T-cell (primary cell): ENCODE measurements at places on chromosomes 6 and 20. TPM values are rescaled to one million over a fixed set of nuclear protein-coding genes. Genes with fewer than 3 reads are reported as not detected.

- DNase-seq, result peak; percentile 41
Measured at GRCh38 chr6:41940759-41941279, 789 bp downstream of the CCND3 start.

The PLEKHG1 gene
- total RNA-seq, result 4.6 TPM

DNA sequence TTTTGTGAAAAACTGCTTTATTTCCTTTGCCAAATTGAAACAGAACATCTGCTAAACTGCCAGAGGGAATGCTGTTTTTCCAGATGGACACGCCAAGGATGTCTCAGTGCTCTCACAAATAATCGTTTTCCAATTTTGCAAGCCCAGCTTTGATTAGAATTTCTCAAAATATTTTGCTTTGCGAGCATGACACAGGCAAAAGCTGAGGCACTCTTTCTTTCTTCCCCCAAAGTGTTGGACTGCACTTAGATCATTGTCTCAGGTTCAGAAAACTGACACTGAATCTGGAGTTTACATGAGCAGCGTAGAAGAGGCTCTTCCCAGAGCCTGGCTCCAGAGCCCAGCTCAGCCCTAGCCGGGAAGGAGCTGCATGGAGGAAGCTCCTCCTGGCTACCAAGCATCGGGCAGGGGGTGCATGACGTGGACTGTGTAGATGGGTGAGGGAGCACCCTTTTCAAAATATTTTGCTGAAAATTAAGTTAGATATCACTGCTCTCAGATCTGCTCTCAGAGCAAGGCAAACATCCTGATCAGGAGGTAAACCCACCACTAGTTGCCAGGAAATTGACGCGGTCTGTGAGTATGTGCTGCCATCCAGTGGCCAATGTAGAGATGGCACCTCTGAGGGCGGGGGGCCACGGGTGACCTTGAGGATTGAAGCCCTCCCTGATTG, 107.5 kb downstream of the SLC22A3 start:
- peak; percentile 60 for DNase-seq

DNA sequence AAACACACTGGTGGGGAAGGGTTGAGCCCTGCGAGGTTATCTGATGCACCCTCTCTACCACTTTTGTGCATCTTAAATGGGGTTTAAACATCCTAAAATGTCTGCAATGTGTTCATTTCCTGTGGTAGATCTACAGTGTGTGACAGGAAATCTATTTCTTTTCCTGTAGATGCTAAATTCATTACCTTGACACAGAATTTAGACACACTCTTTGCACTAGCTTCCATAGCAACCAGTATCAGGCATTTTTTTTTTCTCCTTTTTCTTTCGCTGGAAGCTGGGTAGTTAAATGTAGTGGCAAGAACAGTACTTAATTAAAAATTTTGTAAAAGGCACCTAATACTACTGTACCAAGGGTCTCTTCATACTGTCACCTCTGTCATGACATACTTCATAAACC, 141.1 kb downstream of the RFPL4B start:
- no peak for DNase-seq
